ENCODE measurements at places on chromosomes 11 and 22.

DNA sequence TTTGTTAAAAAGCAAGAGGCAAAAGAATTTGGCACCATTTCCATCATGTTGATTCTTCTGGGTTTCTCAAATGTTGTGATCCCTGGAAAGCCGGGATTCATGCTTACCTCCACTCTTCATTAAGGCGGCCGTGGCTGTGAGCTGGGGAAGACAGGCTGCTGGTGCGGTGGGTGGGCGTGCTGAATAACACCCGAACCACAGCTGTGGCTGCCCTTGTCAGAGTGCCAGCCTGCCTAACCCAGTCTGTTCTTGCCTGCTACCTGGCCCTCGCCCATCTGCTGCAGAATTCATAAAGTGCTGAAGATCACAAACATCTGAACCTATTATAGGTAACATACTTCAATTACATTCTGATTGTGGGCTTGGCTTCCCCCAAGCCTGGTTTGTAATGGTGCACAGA is 95.8 kb upstream of the RCN1 start:
- DNase-seq: no peak

GRCh38 chr11:103433386-103434072 is 324.3 kb downstream of the DYNC2H1 start:
- no peak for DNase-seq

DNA sequence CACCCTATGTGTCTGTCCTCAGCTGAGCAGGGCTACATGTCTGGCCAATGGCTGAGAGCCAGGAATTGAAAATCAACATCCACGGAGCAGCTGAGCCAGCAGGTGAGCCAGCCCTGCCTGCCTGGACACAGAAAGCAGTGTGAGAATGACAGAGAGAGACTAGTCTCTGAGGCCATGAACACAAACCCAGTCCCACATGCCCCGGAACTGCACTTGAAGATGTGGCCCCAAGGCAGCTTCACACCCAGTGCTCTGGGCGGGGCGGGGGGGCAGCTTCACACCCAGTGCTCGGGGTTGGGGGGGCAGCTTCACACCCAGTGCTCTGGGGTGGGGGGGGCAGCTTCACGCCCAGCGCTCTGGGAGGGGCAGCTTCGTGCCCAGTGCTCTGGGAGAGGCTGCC is 37.6 kb downstream of the TRMU start:
- DNase-seq: no peak

- no peak for DNase-seq
Observed at GRCh38 chr11:96086111-96086510, 162.2 kb upstream of the MTMR2 start.

DNA sequence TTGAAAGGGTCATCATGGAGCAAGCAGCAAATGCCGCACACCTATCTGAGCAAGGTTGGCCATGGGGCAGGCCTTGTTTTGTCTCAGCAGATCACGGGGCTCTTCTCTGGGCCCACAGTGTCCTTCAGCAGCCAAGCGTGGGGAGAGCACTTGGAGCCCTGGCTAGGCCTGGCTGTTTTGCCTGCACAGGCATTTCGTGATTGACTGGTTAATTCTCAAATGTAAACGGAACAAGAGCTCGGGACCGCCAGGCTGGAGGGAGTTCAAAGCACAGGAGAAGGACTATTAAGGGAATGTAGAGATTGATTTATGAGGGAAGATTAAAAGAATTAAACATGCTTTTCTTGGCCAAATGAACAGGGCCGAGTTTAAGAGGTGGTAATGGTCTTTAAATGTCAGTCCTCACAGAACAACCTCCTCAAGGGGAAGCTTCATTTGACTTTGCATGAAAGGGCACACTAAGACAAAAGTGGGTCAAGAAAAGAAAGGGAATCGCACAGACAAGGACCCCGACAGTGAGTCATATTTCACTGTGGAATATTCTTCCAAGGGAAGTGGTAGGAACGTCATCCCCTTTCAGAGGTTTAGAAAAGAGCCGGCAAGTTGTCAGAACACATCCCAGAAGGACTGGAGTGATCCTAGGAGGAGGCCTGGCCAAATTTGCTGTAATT is 20.7 kb downstream of the SPON1 start:
- peak; percentile 23 for DNase-seq

DNA sequence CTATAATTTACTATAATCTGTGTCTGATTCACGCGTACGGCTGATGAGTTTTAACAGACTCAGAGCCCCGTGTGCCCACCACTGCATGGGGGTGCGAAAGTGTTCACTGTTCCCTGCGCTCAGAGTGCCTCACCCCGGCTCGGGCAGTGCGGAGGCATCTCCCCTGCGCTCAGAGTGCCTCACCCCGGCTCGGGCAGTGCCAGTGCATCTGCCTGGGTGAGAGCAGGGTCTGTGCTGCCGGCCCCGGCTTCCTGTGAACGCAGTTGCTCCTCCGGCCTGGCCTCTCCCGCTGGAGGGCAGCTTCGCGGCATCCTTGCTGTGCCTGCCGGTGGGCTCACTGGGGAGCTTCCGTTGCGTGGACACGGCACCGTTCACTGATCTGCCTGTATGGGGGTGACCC is 14.2 kb downstream of the PTDSS2 start:
- no peak for DNase-seq

GRCh38 chr22:37051391-37052385 is at the start of gene KCTD17:
Gene KCTD17 (plus strand): TSS chr22:37051742. CDS start chr22:37051761, 19 bp downstream.
- peak; percentile 95 for DNase-seq

DNA sequence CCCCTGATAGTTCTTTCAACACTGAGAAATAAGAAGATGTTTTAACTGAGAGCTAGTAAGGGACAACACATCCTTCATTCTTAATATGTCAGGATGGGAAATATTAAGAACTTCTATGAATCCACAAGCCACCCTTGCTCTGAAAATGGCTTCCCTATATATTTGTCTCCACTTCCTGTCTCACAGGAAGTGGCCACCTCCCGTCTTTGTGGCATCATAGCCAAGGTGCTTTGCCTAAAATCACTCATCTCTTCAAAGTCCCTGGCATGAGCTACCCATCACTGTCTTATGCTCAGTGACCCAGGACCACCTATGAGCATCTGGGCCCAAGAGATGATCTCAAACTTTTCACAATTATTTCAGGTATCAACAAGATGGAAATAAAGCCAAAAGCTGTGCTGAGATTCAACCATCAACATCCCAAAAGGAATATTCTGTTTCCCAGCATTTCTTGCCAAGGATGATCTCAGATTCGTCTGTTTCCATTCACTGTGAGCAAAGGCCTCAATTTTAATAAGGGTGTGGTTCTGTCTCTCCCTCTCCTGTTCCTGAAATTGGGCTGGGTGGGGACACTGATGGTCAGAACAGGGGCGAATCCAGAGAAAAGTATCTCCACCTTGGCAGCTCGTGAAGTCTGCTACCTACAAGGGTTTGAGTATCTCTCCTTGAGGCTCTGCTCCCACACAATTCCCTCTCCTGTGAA is 493.9 kb downstream of the MN1 start:
- DNase-seq: no peak

GRCh38 chr22:27435844-27436576 is 365.5 kb downstream of the MN1 start:
- DNase-seq: no peak

DNA sequence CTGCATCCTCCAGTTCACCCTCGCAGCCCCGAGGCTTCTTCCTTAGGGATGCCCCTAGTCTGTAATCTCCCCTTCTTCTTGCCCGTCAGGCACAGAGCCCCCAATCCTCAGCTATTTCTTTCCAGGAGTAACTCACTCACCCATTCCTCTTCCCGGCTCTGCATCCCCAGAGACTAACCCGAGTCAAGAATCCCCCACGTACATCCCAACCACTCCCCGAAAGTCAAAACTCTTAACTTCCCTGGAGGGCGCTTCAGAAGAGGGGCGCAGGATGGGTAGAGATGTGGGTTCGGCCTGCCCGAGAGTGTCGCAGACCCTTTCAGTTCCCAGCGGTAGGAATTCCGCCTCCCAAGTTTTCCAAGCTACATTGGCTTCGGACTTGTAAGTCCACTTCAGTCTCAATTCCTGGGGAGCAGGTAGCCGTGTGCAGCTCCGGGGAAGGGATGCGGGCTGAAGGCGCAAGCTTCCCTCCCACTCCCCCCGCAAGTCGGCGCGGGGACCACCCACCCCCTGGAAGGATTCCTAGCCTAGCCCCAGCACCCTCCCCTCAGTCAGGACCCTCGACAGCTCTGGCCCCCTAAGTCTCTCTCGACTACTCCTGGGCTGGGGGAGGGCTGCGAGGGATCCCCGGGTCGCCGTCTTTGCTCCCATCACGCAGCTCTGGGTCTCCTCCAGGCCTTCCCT is 871 bp downstream of the BDNF start:
- DNase-seq: peak; percentile 11

- no peak for DNase-seq
Observed at GRCh38 chr11:2794968-2795322, 90.6 kb downstream of the CDKN1C start.

GRCh38 chr11:14124350-14124749 is 161.8 kb downstream of the SPON1 start:
- no peak for DNase-seq

DNA sequence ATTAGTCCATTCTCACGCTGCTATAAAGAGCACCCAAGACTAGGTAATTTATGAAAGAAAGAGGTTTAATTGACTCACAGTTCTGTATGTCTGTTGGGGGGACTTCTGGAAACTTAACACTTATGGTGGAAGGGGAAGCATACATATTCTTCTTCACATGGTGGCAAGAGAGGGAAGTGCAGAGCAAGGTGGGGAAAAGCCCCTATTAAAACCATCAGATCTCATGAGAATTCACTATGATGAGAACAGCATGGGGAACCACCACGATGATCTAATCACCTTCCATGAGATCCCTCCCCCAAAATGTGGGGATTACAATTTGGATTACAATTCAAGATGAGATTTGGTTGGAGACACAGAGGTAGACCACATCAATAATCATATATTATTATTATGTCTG is 25.7 kb downstream of the CEP57 start:
- DNase-seq: no peak

GRCh38 chr11:114440121-114440860 is 1.0 kb downstream of the REXO2 start:
- DNase-seq: peak; percentile 11

GRCh38 chr11:96091476-96091875 is 167.6 kb upstream of the MTMR2 start:
- no peak for DNase-seq

GRCh38 chr11:2525166-2525861 is 80.5 kb downstream of the KCNQ1 start:
- no peak for DNase-seq

- DNase-seq: no peak
Observed at GRCh38 chr11:29676993-29677392, 339.8 kb downstream of the KCNA4 start.

DNA sequence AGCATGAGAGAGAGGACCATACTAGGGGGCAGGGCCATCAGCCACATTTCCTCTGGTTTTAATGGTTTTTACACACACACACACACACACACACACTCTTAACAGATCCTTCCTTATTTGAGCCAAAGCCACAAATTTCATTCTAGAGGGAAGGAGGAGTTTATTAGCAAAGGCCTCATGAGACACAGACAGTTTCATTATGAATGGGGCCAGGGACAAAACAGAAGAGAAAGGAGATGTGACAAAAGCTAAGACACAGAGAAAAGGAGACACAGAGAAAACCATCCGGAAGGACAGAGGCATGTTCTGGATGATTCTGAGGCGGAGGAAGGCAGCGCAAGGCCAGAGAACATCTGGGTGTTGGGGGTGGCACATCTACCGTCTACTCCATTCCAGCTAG is 32.2 kb upstream of the ARFGAP3 start:
- DNase-seq: no peak

DNA sequence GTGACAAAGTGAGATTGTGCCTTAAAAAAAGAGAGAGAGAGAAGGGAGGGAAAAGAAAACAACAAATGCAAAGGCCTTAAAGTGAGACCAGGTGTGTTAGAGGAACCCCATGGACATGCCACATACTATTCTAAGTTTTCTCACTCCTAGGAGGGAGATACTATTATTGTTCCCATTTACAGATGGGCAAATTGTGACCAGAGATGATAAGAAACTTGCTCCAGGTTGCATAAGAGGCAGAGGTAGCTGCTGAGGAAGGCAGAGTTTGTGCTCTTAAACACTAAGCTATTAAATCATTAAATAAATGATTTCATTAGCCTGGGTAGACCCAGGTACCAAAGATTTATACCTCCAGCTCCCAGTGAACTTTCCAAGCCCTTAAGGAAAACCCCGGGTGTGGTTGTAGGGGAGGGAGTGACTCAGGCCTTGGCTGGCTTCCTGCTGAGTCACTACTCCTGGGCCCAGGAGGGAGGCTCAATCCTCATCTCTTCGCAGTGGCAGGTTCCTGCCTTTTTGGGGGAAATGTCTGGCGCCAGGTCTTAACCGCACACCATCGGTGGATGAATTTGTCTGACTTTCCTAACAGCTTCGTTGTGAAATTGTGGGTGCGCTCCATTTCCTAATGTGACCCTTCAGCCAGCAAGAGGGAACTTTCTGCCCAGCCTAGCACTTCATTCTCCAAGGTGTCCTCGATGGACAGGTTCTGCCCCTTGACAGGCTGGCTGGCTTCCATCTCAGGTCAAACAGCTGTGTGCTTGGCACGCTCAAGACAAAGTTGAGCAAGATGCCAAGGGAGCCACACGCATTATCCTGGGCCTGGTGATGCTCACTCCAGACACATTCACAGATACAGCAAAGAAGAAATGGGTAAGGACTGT is 33.4 kb upstream of the PTPRJ start:
- DNase-seq: peak; percentile 45

GRCh38 chr11:122954455-122954854 is 27.2 kb downstream of the BSX start:
- DNase-seq: no peak

DNA sequence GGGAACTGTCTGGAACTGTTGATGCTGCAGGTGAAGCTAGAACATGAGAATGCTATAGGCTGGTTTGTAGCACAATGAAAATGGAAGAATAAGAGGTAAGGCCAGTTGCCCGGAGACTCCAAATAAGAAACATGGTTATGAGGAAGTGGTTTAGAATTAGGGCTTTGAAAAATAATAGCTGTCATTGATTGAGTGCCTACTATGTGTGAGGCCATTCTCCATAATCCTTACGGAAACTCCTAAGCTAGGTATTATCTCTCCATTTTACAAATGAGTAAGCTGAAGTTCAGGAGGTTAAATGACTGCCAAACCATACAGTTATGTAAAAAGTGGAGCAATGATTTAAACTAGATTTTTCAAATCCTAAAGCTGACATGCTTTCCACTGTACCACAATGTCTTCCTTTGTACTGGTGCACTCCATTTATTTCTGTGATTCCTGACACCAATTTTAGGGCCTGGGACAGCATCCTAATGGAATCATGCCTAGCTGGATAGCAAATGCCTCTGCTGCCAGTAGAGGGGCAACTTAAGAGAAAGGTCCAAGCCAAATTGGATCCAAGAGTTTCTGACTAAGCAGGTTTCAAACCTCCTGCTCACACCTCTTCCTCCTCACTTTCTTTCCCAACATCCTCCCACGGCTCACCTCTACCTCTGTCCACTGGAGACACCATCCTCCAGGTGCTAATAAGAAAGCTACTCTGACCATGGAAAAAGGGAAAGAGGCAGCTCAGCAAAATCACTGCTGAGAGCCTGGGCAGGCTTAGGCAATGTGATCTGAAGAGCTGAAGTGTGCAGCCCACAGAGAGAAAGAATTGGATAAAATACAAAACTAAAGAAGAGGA is 46.9 kb upstream of the PICALM start:
- no peak for DNase-seq

- DNase-seq: peak; percentile 8
Observed at GRCh38 chr11:39374963-39375698, 2084.3 kb downstream of the LRRC4C start.

GRCh38 chr11:81570669-81571068 is 1163.0 kb downstream of the FAM181B start:
- no peak for DNase-seq

- peak; percentile 65 for DNase-seq
Observed at GRCh38 chr22:41048791-41049717, 43.3 kb upstream of the EP300 start.

- DNase-seq: no peak
Observed at GRCh38 chr11:100469835-100470234, 217.3 kb upstream of the ARHGAP42 start.
